Anterior cingulate cortex (tissue), 58 donors: ENCODE measurements at places on chromosomes 7 and 10.

- no peak for DNase-seq
Observed at GRCh38 chr10:11679946-11680345, 62.2 kb upstream of the ECHDC3 start.

- DNase-seq = no peak
Observed at GRCh38 chr10:82742478-82742877, 867.5 kb downstream of the NRG3 start.

- DNase-seq = no peak
Observed at GRCh38 chr10:60253484-60253883, 136.2 kb downstream of the ANK3 start.

- DNase-seq = no peak
Observed at GRCh38 chr7:72170475-72170874, 241.7 kb downstream of the CALN1 start.

GRCh38 chr7:38478404-38478803, 152.8 kb downstream of the AMPH start:
- DNase-seq = no peak

DNA sequence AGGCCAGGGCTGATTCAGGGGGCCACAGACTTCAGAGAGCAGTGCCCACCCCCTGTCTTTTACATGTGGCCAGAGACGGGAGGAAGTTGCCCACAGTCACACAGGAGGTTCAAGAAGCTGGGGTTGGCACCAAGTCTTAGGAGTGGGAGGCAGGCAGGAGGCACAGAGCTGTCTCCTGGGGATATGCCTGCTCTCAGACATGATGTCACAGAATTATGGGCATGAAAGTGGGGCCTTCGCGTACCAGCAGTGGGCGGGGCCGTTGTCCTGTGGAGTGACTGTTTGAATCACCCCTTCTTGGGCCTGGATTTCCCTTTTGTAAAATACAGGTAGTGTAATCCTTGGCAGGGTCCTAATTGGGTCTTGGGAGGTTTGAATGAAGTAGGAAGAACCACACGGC, 81.2 kb upstream of the PPIF start:
- no peak for DNase-seq

DNA sequence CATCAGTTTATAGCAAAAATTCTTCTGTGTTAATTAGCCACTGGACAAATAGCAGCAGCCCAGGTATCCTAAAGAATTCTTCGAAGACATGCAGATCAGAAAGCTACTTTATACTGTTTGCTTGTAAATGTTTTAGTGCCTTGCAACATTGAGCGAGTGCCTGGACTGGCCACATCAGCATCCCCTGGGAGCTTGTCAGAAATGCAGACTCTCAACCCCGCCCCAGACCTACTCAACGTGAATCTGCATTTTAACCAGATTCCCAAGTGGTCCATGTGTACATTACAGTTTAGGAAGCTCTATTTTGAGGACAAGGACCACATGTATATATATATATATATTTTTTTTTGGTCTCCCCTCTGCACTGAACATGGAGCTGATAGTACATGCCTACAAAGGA, 18.5 kb upstream of the PLEKHS1 start:
- no peak for DNase-seq

DNA sequence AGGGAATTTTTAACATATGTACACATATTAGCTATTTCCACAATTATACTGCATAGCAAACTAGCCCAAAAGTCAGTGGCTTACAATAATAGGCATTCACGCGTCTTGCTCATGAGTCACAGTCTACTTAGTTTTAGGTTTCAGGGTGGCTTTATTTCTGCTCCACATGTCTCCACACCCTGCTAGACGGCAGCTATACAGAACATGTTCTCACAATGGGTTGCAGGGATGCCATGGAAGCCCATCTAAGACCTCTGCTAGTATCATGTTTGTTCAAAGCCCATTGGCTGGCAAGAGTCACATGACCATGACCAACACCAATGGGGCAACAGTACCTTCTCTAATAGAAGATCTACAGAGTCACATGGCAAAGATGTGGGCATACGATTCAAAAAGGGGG, 96.3 kb upstream of the NEBL start:
- no peak for DNase-seq

DNA sequence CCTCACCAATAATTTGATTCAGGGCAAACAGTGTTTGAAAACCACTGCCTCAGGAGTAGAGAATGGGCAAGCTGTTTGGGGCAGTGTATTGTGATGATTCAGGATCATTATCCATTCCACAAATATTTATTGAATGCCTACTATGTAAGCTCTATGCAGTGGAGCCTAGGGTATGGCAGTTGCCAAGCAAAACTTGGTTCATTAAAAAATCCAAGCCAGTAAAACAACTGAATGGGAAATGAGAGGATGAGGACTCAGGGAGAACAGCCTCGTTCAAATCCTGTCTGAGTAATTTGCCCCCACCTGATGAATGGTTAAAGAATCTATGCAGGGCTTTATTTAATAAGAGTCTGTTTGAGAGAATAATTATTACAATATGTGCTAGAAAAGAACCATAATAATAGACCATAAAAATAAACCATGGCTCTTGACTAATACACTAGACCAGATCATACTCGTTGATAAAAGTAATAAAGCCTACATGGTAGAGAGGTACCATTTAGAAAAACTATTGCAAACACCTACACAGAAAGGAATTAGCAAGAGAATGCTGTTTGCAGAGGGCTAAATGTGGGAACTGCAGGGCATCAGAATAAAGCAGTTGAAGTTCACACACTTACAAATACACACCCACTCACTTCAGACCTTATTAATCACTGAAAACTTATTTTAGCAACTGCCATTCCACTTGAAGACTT, 71.7 kb downstream of the CREB5 start:
- no peak for DNase-seq

GRCh38 chr7:5339955-5340354, 57.2 kb downstream of the SLC29A4 start:
- no peak for DNase-seq
